CD4-positive, CD25-positive, alpha-beta regulatory T cell (primary cell): ENCODE measurements at places on chromosomes 4 and X.
A peak's percentile ranks its signal among the peaks of the same experiment; 100 is the strongest.

DNA sequence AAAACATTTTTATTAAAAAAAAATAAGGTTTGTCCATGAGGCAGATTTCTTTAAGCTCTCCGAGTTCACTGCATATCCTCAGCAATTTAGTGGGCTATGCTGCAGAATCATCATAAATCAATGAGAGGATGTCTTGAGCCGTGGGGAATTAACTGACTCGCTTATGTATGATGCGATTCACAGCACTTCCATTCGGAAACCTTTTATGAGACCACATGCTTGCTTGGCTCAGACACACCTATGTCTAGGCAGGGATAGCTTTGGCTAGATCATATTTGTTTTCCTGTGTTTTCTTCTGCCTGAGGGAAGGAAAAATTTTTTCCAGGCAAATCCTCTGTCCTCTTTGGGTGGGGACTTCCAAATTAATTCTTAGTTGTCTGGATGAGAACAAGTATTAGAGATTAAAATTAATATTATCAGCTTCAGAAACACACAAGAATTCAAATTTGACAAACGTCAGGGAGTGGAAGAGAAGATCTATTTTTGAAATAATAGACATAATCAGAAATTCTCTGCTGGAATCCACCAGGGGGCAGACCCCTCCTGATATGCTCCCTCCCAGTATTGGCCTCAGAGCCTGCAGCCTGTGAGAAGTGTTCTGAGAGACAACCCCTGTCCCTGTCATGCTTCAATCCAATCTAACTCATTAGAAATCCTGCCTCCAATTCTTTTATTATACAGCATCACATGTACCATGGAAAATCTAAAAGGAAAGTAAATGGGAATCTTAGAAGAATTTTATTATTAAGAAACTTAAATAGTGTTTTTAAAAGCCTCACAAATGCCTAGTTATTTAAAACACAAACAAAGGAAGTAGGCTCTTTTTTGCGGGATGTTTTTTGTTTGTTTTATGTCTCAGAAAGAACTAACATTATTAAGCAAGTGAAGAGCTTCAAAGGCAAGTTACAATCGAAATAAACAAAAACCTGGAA is 345.1 kb upstream of the TACR3 start:
- DNase-seq, result peak; percentile 9

GRCh38 chrX:114058988-114059418 is 524.9 kb upstream of the HTR2C start:
- no peak for DNase-seq

DNA sequence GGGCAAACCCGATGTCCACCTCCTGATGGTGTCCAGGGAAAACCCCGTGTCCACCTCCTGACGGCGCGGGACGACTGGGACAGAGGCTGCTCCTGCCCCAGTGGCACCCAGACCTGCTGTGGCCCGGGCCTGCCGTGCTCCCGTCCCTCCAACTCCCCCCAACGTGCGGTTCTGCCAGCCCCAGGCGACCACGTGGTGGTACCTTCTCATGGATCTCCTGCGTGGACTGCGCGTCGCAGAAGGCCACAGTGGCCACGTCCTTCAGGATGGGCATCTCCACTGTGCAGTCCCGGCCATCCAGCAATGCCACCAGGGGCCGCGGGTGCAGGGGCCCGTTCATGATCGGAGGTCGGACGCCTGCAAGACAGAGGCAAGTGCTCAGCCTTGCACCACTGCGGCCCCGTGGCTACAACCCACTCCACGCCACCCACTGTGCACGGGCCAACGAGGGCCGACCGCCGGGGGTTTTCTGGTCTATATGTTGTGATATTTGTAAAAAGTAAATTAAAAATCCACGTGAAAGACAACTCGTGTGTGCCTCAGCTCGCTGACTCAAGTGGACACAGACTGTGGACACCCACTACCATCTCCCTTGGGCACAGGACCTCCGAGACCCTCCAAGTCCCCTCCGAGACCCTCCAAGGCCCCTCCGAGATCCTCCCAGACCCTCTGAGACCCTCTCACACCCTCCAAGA is 10.8 kb downstream of the CTBP1 start:
- DNase-seq, result no peak

GRCh38 chr4:8010618-8011017 is 71.0 kb upstream of the AFAP1 start:
- DNase-seq, result no peak

DNA sequence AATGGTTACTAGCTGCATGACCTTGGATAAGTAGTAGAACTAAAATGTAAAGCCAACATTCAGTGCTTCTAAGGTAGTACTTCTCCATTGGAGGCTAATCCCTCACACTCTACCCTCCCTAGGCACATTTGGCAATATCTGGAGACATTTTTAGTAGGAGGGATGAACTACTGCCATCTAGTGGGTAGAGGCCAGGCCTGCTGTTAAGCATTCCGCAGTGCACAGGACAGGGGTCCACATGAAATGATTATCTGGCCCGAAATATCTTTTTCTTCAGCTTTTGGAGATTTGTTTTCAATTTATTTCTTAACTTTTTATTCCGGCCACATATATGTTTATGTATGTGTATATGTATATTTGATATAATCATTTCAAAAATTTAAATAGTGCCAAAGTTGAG is 36.0 kb upstream of the SPANXC start:
- peak; percentile 4 for DNase-seq

- no peak for DNase-seq
Observed at GRCh38 chr4:137531168-137531985, 917 bp downstream of the PCDH18 start.

- no peak for DNase-seq
Observed at GRCh38 chr4:163665521-163666331, 171.2 kb downstream of the TMA16 start.

DNA sequence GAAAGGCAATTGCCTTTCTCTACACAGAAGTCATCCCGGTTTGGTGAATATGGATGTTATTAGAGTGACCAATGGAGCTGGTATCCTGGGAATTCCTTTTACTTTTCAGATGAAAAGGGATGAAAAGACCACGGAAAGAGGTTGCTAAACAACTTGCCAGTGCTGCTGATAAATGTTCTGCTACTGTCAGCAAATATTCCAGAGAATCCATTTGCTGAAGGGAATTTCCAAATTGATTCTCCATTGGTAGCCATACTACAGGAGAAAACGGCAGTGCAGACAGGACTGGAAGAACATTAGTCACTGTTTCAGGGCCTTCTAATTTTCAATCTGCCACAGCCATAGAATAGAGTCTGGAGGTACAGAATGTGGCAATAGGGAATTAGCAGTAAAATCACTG is 451.5 kb downstream of the PCDH11X start:
- DNase-seq, result no peak

GRCh38 chrX:48927736-48928382 is 9.0 kb upstream of the PIM2 start:
- no peak for DNase-seq

DNA sequence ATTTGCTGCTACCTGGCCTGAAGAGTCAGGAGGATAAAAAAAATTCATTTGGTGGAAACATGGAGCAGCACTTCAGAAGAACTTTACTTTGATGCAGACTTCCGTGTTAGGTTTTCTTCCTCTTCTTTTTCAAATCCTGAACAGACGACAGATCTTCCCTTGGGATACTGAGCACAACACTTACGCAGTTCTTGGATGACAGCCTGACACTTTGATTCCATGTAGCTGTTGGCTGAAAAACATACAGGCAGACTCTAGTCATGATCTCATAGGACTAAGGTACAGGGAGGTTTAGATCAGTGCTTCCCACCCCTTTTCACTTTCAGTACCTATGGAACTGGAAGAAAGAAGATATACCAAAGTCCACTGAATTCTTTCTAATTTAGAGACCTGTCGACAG is 9.2 kb downstream of the CMC4 start:
- no peak for DNase-seq
